ENCODE measurements at places on chromosomes 16 and 17.

DNA sequence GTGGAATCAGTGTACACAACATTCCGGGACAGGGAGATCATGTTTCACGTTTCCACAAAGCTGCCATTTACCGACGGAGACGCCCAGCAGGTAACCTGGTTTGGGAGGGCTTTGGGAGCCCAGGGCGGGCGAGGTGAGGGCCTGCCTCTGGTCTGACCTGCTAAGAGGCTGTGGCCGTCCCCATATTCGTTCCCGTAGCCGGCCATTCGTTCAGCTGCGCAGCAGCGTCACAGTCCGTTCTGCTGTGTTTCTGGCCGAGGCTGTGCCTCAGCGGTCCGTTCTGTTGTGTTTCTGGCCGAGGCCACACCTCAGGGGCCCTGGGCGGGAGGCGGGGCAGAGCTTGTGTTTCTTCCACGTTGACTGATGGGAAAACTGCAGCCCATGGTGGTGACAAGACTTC, 68.0 kb downstream of the OR1D5 start:
- no peak for DNase-seq

GRCh38 chr16:22641131-22641628, 130.5 kb downstream of the NPIPB5 start:
- no peak for DNase-seq

DNA sequence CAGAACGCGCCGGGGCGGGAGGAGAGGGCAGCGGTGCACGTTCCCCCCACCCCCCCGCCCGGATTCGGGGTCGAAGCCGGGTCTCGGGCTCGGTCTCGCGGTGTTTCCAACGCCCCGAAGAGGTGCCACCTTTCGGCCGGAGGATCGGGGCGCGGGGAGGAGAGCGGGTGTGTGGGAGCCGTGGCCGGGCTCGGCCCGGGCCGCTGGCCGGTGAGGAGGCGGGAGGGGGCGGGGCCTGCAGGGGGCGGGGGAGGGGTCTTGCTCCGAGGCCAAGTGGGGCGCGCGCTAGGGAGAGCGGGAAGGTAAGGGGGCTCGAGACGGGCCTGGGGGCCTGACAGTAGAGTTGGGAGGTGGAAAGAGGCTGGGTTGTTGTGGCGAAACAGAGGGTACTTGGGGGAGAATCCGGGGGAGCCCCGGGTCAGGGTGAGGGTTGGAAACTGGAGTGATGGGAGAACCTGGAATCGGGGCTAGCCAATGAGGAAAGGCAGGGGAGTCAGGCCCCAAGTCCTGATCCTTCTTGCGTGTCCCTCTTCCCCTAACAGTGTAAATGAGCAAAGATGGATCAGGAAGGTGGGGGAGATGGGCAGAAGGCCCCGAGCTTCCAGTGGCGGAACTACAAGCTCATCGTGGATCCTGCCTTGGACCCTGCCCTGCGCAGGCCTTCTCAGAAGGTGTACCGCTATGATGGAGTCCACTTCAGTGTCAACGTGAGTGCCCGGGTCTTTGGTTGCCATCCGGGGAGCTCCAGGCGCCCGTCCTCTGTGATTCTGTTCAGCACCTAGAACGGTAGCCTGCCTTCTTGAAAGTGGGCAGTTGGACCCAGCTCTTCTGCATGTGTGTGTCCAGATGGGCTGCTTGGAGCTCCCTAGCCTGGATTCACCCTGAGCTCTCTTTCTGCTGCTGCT, 873 bp downstream of the SETD1A start:
- no peak for DNase-seq

DNA sequence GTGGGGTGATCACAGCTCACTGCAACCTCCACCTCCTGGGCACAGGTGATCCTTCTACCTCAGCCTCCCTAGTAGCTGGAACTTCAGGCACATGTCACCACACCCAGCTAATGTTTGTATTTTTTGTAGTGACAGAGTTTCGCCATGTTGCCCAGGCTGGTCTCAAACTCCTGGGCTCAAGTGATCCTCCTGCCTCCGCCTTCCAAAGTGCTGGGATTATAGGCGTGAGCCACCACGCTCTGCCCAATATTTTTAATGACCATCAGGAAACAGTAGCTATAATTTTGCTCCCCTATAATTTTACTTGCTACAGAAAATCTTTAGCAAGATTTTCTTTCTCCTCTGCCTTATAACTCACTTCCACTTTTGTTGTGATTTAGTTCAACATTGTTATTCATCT, 29.7 kb upstream of the APPBP2 start:
- no peak for DNase-seq

DNA sequence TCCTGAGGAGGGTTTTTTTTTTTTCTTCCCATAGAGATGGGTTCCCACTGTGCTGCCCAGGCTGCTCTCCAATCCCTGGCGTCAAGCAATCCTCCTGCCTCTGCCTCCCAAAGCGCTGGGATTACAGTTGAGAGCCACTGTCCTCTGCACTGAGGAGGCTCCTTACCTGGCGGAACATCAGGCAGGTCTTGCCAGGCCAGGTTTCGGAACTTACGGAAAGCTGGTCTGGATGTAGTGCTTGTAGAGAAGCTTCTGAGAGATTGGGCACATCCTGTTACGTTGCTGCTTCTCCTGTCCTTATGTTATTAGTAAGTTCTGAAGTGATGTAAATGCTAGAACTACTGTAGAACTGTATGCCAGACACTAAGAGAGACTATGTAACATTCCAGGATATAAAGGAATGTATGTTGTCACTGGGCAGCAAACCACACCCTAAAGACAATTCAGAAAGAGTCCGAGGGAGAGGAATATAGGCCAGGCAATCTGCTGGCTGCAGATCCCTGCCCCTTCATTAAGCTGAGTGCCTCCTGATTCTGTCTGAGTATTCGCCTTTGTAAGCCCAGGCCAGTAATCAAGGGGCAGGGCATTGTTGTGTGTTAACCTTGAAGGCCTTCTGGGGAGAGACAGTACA, 21.1 kb downstream of the ETV4 start:
- no peak for DNase-seq

GRCh38 chr17:82241183-82241925, 12.5 kb downstream of the SLC16A3 start:
- peak; percentile 45 for DNase-seq

DNA sequence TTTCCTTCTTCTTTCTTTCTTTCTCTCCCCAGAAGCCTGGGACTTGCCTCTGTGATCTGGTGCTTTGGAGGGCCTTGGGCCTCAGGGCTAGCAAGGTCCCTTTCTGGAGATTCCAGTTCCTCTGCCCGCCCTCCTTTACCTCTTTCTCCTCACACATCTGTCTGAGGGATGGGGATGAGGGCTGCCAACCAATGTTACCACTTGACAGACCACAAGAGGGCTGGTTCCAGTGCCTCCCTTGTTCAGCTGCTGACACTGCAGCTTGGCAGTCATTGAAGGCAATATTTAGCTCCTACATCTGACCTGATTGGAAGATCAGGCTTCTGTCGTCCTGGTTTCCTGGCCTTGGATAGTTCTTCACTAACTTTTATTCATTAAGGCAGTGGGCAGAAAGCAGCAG, 3.6 kb upstream of the ZNF652 start:
- DNase-seq: no peak

DNA sequence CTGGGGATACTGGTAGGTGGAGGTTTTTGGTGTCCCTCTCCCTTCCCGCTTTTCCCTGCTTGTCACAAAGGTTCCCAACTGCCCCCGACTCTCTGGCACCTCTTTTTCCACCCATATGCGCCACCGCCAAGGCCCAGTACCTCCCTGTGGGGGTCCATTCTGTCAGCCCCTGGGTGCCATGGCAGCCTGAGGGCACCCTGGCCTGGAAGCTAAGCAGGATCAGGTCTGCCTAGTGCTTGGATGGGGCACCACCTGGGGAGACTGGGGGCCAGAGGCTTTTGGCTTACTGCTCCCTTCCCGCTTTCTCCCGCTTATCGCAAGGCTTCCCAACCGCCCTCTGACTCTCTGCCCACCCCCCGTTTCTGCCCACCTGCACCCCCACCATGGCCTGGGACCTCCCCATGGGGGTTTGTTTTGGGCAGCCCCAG, 2286.4 kb downstream of the TP53TG3F start:
- DNase-seq: no peak

GRCh38 chr16:28623172-28623711, 13.4 kb upstream of the SULT1A1 start:
- peak; percentile 58 for DNase-seq

- no peak for DNase-seq
Measured at GRCh38 chr17:73603971-73604370, 40.3 kb downstream of the SDK2 start.

DNA sequence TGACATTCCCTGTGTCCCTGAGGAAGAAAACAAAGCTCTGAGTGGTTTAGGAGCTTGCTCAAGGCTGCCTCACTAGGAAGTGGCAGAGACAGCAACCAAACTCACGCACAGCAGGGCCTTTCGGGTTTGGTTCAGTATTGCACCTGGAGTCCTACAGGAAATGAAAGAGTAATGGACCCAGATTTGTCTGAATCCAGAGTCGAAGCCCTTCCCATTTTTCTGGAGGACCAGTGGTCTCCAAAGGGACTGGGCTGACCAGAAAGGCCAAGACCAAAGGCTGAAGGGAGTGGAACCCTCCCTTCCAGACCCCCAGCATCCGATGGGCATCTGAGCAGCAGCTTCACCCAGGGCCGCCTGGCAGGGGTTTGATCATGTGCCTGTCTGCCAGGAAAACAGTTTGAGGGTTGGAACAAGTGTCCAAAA, 85.5 kb upstream of the RPL38 start:
- no peak for DNase-seq

Measured in stimulated activated CD4-positive, alpha-beta T cell treated with anti-CD3 and anti-CD28 coated beads, Interleukin-15, amount 100 ng/mL, for 1 hour (primary cell).